ENCODE measurements at places on chromosomes 11 and 22.

- H3K4me3 ChIP-seq, result peak overlapping the region; percentile 37
- H3K27ac ChIP-seq, result no peak overlapping the region
- peaks cover 4% of the 10 kb centered on the region for H3K27me3 ChIP-seq
- no peak for DNase-seq
- H3K4me1 ChIP-seq, result peaks cover 5% of the 10 kb centered on the region
- H3K36me3 ChIP-seq, result peaks cover 9% of the 10 kb centered on the region
These were observed 10.0 kb downstream of the RRP7A start for GRCh38 chr22:42509548-42509947.

- peaks cover 21% of the 10 kb centered on the region for H3K4me1 ChIP-seq
- H3K27me3 ChIP-seq, result peaks cover 2% of the 10 kb centered on the region
- H3K27ac ChIP-seq, result no peak overlapping the region
- H3K36me3 ChIP-seq, result peaks cover 8% of the 10 kb centered on the region
These were observed 33.4 kb downstream of the PLA2G6 start for GRCh38 chr22:38148245-38148644.

DNA sequence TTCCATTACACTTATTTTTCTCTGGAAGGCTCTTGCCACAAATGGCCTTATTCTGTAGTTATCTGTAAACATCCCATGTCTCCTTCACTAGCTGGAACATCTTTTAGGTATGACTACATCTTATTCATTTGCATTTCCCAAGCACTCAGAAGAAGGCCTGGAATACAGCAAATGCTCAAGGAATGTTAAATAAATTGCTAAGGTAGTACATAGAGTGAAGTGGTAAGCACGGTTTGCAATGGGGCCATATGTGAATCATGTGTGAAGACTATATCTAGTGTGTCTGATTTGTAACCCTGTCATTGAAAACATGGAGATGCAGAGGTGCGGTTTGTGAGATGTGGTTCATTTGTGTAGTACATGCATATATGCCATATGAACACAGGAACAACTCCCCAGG, 33.5 kb downstream of the GDPD4 start:
- no peak overlapping the region for H3K27ac ChIP-seq
- peaks cover 7% of the 10 kb centered on the region for H3K4me1 ChIP-seq
- H3K4me3 ChIP-seq, result no peak overlapping the region

DNA sequence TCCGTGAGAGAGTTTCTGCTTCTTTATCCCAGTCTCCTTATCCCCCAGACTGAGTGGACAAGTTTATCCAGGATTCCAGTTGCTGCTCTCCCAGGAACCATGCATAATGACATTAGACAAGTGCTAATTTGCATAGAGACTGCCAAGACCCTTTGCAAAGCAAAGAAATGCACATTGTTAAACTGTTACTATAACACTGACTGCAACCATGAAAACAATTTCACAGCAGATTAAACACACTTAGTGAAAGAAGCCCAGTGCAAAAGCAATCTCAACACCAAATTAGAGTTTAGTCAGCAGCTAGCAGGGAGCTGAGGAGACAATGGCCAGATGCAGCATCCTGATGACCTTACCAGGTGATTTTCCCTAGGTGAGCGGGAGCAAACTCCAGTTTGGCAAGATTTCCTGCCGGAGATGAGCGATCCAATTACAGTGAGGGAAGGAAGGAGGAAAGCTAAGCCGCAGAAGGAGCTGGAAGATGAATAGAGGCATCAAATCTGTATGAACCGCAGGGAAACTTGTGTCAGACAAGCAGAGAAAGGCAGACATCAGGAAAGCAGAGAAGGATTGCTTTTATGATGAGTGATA, 273.8 kb upstream of the B3GAT1 start:
- no peaks in the 10 kb centered on the region for H3K36me3 ChIP-seq
- no peak for DNase-seq
- H3K27me3 ChIP-seq, result no peaks in the 10 kb centered on the region
- H3K4me1 ChIP-seq, result no peaks in the 10 kb centered on the region

GRCh38 chr11:125968354-125968753, 22.5 kb downstream of the VSIG10L2 start:
- H3K4me1 ChIP-seq, result peaks cover 13% of the 10 kb centered on the region
- H3K27ac ChIP-seq, result no peak overlapping the region
- peaks cover 9% of the 10 kb centered on the region for H3K36me3 ChIP-seq
- no peak overlapping the region for H3K4me3 ChIP-seq
- H3K27me3 ChIP-seq, result no peaks in the 10 kb centered on the region
- DNase-seq, result no peak

DNA sequence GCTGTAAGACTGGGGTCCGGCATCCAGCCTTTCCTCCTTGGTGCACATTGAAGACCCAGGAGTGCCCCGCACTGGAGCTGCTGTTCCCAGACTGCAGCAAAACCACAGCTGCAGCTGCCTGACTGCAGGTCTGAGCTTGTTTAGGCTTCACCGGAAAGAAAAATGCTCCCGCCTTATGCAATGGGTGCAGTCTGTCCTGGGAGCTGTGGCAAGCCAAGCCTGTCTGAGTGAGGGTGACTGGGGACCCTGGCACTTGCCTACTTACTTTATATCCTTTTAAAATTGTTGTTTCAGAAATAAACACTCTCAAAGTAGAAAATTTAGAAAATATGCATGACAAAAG, 23.3 kb upstream of the CD44 start:
- H3K27me3 ChIP-seq, result no peaks in the 10 kb centered on the region
- no peaks in the 10 kb centered on the region for H3K36me3 ChIP-seq
- DNase-seq, result no peak

- peaks cover 13% of the 10 kb centered on the region for H3K36me3 ChIP-seq
- no peak overlapping the region for H3K4me3 ChIP-seq
- H3K4me1 ChIP-seq, result peaks cover 24% of the 10 kb centered on the region
- H3K27me3 ChIP-seq, result peaks cover 5% of the 10 kb centered on the region
- peak; percentile 44 for DNase-seq
These were observed 70.8 kb downstream of the TBC1D22A start for GRCh38 chr22:46833228-46833627.

GRCh38 chr11:108743851-108744250, 79.0 kb downstream of the DDX10 start:
- no peaks in the 10 kb centered on the region for H3K27me3 ChIP-seq
- no peak for DNase-seq
- no peaks in the 10 kb centered on the region for H3K4me1 ChIP-seq
- no peak overlapping the region for H3K27ac ChIP-seq
- H3K4me3 ChIP-seq, result no peak overlapping the region
- peaks cover 16% of the 10 kb centered on the region for H3K36me3 ChIP-seq

- no peak overlapping the region for H3K27ac ChIP-seq
- no peak overlapping the region for H3K4me3 ChIP-seq
- peaks cover 3% of the 10 kb centered on the region for H3K27me3 ChIP-seq
These were observed 563.0 kb downstream of the SOX6 start for GRCh38 chr11:15793043-15793996.

GRCh38 chr11:131897956-131898355, 527.5 kb downstream of the NTM start:
- no peak for DNase-seq
- peaks cover 8% of the 10 kb centered on the region for H3K4me1 ChIP-seq
- H3K4me3 ChIP-seq, result no peak overlapping the region
- no peaks in the 10 kb centered on the region for H3K27me3 ChIP-seq
- H3K27ac ChIP-seq, result no peak overlapping the region
- no peaks in the 10 kb centered on the region for H3K36me3 ChIP-seq

DNA sequence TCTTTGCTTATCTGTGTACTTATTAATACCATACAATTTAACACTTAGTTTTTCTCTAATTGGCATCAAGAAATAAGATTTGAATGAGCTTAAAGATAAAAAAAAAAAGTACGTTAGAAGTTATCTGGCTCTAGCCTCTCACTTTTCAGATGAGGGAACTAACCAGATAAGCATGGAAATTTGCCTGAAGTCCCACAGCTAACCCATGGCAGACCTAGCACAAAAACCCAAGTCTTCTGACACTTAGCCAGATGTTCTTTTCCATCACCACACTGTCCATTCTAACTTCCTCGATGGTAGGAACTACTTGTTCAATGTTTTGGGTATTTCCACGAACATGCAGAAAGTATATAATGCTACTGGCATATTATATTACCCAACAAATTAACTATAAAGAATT, 7.4 kb upstream of the SOX6 start:
- no peak overlapping the region for H3K4me3 ChIP-seq
- H3K27ac ChIP-seq, result no peak overlapping the region
- peaks cover 15% of the 10 kb centered on the region for H3K4me1 ChIP-seq
- no peaks in the 10 kb centered on the region for H3K36me3 ChIP-seq

GRCh38 chr11:3160252-3161031, 4.7 kb downstream of the OSBPL5 start:
- no peak overlapping the region for H3K27ac ChIP-seq
- peak; percentile 80 for DNase-seq
- H3K4me3 ChIP-seq, result peak overlapping the region; percentile 85
- H3K4me1 ChIP-seq, result peaks cover 16% of the 10 kb centered on the region

- peaks cover 6% of the 10 kb centered on the region for H3K36me3 ChIP-seq
- H3K27me3 ChIP-seq, result peaks cover 3% of the 10 kb centered on the region
- H3K4me3 ChIP-seq, result no peak overlapping the region
- H3K27ac ChIP-seq, result no peak overlapping the region
- H3K4me1 ChIP-seq, result peaks cover 6% of the 10 kb centered on the region
- DNase-seq, result no peak
These were observed 7.2 kb upstream of the IL18BP start for GRCh38 chr11:71991494-71991893.

DNA sequence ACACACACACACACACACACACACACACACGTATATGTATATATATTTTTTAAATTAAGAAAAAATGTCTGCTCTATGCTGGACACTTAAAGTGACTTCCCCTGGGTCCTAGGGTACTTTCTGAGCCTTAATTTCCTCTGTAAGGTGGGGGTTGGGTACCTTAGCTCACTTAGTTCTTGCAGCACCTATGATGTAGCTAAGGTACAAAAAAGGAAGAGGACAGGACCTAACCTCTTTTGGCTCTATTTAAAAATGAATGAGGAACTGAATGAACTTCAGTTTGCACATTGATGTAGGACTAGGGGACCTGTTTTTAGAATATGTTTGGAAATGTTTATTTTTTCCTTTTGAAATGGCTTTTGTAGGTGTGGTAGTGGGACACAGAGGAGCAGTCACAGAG, 11.1 kb downstream of the SREBF2 start:
- H3K4me3 ChIP-seq, result no peak overlapping the region
- H3K27me3 ChIP-seq, result no peaks in the 10 kb centered on the region
- peaks cover 4% of the 10 kb centered on the region for H3K36me3 ChIP-seq

DNA sequence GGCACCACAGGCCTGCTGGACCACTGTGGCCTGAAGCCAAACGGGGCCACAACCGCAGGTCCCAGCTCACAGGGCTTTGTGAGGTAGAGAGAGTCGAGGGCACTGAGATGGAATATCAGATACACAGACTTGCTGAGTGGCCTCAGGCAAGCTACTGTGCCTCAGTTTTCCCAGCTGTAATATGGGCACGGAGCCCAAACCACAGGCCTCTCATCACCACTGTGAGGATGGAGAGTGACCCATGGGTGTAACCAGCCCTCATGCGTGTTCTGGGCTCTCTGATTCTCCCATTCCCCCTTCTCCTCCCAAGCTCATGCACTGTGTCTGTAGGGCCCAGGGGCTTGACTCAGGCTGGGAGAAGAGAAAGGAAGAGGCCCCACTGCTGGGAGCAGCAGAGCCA, 4.2 kb downstream of the UNC93B1 start:
- DNase-seq, result no peak
- peaks cover 10% of the 10 kb centered on the region for H3K4me1 ChIP-seq
- H3K4me3 ChIP-seq, result no peak overlapping the region
- H3K27me3 ChIP-seq, result peaks cover 14% of the 10 kb centered on the region
- peaks cover under 1% of the 10 kb centered on the region for H3K36me3 ChIP-seq

Data from endothelial cell (in vitro differentiated cells).